ENCODE measurements at places on chromosomes 2 and 18.

GRCh38 chr2:178275600-178275999 lies 81.3 kb downstream of the OSBPL6 start:
- no peak for DNase-seq

GRCh38 chr18:48957136-48957535 lies 6.4 kb upstream of the SMAD7 start:
- no peak for DNase-seq

DNA sequence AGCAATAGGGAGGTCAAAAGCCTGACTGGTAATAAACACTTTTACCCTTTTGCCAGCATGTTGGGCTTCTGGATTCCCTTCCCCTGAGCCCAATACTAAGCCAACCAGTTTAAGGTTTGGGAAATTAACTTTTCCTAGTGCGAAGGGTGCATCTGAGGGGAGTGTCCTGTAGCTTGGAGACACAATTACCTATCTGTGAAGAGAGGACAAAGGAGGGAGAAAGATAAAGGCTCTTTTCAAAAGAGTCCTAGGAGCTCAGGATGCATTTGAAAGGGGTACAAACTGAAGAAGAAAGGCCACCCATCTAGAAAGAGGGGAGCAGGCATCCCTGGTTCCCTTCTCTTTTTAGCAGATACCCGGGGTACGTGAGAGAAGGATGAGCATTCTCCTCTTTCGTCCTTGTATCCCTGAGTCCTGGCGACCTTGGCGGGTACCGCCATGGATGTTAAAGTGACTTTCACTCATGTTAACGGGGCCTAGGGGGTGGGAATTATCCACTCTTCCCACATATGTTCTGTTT lies 25.1 kb downstream of the C18orf54 start:
- no peak for DNase-seq

DNA sequence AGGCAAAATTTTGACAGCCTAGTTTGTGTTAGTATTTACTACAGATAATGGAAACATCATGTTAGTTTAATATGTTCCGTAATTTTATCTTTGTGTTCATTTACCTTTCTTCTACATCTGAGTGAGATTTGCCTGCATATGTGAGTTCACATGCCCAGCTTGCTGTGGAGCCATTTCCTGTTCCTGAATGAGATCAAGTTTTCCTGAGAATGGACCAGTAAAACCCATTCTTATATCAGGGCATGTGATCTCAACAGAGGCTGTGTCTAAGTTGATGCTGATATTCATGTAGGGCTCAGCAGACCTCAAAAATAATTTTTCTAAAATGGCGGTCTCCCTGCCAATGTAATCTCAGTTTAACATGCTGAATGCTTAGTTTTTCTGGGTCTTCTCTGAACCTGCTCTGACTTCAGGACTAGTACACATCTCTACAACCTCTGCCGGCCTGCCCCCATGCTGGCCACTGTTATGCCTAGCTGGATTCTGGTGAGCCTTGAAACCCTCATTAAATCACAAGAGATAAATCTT lies 1.0 kb downstream of the IL1A start:
- no peak for DNase-seq

DNA sequence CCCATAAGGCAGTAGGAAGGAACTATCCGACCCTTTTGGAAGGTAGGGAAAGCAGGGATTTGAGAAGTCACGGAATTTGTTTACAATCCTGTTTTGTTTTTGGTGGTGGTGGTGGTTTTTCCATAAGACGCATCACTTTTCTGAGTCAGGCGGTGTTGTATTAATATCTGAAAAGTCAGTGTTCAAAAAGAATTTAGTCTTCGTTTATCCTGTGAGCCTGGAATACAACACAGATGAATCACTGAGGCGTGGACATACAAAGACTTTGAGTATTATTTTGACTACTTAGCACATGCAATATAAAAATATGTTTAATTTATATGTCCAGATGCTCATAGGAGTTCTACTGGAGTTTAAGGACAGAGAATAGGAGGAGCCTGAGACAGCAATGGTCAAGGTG lies 785 bp downstream of the ZNF892 start:
- DNase-seq, result peak; percentile 17

- no peak for DNase-seq
Observed at GRCh38 chr18:12014521-12015415, 33.5 kb downstream of the IMPA2 start.

GRCh38 chr2:14815201-14815600 lies 182.7 kb downstream of the LRATD1 start:
- no peak for DNase-seq

DNA sequence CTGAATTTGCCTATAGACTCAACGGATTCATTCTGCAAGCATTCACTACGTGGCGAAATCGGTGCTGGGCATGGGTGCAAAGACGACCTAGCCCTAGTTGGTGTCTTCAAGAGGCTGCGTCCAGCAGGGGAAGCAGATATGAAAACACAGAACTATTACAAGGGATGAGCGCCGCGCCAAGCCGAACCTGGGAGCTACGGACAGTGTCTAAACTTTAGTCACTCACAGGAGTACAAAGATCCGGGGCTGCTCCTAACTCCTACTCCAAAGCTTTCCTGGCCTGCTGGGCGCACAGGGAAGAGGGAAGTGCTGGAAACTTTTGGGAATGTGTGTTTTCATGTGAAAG lies 732 bp upstream of the ANXA4 start:
- peak; percentile 73 for DNase-seq

DNA sequence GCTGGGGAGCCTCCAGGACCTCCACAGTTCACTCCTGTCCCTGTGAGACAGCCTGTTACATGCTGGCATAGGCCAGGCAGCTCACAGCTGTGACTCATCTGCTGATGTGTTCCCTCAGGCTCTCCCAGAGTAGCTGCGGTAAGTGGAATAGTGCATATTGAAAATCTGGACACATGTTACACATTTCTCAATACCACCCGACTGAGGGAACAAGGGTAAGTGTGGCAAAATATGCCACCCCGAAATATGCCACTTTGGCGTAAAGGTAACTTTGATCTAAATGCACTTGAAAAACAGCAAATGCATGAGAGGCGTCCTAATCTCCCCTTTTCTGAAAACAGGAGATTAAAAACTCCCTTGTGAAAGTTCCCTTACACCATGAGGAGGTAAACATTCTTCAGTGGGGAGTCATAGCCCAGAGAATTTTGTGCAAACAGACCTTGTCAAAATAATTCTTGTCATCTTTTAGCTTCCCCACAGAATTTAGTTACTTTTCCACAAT lies 557.9 kb downstream of the CCDC85A start:
- DNase-seq, result peak; percentile 88

DNA sequence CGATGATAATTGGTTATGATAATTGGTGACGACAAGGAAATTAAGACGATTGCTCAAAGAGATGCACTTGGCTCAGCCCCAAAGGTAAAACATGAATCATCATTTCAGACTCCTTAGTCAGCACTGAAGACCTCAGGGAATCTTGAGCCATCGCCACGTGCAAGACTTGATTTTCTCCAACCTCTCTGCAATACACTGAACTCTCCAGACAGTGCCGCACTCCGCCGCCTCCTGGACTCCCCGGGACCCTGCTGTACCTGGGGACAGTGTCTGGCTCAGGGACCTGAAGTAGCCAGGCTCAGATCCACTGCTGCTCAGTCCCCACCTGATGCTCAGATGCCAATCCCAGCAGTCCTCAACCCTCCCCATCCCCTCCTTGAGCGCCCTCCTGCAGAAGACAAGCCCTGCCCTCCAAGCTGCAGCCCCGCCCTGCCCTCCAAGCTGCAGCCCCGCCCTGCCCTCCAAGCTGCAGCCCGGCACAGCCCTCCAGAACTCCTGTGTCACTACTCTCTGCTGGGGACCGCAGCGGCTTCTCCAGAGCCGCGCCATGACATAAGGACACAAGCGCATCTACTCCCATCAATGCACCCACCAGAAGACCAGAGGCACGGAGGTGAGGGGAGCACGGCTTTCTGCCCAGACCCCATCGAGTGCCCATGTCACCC lies 1.1 kb downstream of the TMEM18 start:
- DNase-seq, result peak; percentile 89

DNA sequence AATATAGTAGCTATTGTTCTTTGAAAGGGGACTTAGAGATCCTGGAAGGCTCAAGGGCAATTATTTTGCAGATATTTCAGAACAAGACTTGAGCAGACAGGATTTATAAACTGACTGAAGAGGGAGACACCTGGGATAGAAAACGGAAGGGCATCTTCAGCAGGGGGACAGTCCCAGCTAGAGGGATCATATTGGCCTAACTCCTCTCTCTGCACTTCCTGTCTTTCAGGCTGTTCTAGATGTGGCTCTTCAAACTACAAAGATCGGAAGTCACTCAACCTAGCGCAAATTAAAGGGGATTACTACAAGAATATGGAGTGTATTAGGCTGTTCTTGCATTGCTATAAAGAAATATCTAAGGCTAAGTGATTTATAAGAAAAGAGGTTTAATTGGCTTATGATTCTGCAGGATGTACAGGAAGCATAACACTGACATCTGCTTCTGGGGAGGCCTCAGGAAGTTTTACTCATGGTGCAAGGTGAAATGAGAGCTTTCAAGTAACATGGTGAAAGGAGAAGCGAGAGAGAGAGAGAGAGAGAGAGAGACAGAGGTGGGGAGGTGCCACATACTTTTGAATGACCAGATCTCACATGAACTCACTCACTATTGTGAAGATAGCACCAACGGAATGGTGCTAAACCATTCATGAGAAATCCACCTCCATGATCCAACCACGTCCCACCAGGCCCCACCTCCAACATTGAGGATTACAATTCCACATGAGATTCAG lies 5.3 kb upstream of the CTIF start:
- no peak for DNase-seq

- DNase-seq, result no peak
Observed at GRCh38 chr2:236117861-236118269, 50.3 kb downstream of the GBX2 start.

DNA sequence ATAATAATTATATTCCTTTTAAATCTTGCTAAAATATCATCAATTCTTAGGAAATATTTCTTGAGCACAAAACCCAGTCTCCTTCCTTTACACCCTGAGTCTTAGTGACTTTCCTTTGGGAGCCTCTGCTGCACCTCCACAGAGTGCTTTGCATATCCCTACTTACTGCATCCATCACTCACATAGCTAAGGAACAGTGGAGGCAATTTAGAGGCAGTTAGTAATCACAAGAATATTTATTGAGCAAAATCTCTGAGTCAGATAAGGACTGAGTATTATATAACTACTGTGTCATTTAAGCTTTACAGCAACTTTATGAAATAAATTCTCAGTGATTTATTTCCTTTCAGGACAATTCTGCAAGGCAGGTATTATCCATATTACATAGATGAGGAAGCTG lies 327.7 kb downstream of the TMX3 start:
- peak; percentile 7 for DNase-seq

DNA sequence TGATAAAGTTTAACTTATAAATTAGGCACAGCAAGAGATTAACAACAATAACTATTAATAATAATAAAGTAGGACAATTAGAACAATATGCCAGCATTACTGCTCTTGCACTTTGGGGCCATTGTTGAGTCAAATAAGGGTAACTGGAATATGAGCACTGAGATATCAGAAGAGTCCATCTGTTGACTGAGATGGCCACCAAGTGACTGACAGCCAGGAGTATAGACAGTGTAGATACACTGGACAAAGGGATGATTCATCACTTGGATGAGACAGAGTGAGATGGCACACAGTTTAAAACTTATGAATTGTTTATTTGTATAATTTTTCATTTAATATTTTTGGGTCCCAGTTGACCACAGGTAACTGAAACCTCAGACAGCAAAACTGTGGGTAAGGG lies 20.0 kb downstream of the NAB1 start:
- DNase-seq, result no peak

Measured in fibroblast of the aortic adventitia (primary cell).